NCI-H774 (cell line): ENCODE measurements at places on chromosomes 7 and 10.

DNA sequence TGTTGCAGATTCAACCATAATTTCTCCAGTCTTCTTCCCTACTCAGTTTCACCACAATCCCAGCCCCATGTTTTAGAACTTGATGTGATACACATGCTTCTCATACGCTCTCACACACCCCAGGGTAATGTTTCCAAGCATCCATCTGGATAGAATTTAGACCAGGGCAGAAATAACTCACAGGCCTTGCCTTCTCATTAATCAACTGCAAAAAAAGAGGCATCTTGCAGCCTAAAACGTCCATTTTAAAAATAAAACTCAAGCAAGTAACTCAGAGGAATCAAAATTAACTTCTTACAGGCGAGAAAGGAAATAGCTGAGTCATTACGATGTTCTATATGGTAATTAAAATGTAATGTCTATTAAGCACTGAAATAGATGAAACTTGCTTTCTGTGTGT is 127.2 kb upstream of the RSU1 start:
- no peak for DNase-seq

GRCh38 chr7:101410743-101411507 is 48.2 kb downstream of the COL26A1 start:
- DNase-seq: no peak

DNA sequence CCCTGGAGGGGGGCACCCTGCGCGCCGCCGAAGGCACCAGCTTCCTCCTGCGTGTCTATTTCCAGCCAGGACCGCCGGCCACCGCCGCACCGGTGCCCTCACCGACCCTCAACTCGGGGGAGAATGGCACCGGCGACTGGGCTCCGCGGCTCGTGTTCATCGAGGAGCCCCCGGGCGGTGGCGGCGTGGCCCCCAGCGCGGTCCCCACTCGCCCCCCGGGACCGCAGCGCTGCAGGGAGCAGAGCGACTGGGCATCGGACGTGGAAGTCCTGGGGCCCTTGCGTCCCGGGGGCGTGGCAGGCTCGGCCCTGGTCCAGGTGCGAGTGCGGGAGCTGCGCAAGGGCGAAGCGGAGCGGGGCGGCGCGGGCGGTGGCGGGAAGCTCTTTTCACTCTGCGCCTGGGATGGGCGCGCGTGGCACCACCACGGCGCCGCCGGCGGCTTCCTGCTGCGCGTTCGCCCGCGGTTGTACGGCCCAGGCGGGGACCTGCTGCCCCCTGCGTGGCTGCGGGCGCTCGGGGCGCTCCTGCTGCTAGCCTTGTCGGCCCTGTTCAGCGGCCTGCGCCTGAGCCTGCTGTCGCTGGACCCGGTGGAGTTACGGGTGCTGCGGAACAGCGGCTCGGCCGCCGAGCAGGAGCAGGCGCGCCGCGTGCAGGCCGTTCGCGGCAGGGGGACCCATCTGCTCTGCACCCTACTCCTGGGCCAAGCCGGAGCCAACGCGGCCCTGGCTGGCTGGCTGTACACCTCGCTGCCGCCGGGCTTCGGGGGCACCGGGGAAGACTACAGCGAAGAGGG is 594 bp downstream of the CNNM1 start:
- DNase-seq: no peak

GRCh38 chr7:111486472-111487142 is 75.7 kb downstream of the IMMP2L start:
- DNase-seq: peak; percentile 21

GRCh38 chr7:35038354-35038753 is 1.1 kb upstream of the DPY19L1 start:
- DNase-seq: no peak

- no peak for DNase-seq
Observed at GRCh38 chr7:2012044-2012900, 220.5 kb downstream of the MAD1L1 start.

DNA sequence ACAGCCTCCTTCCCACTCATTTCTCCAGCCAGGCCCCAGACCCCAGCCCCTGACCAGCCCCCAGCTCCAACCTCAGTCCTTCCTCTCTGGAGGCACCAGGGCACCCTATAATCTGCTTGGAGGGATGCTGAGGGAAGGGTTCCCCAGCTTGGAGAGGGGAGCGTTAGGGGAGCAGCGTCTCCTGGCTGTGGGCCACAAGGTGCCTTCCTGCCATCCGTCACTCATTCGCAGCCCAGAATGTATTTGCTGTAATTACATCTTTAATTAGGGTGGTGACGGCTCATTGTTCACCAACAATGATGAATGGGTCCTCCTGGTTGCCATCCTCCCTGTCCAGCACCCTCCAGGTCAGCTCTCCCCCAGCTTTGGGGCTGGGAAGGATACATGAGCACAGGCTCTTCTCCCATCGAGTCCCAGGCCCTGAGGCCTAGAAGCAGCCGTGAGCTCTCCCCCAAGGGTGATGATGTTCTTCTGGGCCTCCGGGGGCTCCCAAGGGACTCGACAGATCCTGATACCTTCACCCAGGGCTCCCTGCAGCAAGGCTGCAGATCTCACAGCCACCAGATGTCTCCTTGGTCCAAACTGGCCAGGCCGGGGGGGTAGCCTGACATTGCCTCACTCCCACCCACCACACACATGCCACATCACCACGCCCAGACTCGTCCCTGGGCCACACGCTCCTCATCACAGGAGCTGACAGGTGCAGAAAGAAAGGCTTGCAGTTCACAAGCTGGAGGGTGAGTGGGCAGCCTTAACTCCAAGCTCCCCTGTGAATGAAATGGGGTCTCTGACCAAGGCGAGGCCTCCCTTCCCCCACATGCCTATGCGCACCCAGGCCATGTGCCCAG is 26.8 kb downstream of the POLL start:
- no peak for DNase-seq

GRCh38 chr7:36360244-36360643 is 29.4 kb upstream of the ANLN start:
- no peak for DNase-seq

DNA sequence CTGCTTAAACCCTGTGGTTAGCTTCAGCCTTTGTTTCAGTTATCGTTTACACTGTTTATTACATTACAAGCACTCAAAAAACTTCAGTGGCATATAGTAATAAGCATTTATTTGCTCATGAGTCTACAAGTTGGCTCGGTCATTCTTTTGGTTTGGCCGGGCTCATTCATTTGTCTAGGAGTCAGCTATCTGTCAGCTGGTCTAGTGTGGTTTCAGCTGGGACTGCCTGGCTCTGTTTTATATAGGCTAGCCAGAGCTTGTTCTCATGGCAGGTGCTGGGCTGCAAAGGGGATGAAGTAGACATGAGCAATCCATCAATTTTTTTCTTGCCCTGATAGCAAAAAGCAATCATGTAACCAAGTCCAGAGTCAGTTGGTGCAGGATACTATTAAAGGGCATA is 103.6 kb downstream of the MKLN1 start:
- peak; percentile 93 for DNase-seq

DNA sequence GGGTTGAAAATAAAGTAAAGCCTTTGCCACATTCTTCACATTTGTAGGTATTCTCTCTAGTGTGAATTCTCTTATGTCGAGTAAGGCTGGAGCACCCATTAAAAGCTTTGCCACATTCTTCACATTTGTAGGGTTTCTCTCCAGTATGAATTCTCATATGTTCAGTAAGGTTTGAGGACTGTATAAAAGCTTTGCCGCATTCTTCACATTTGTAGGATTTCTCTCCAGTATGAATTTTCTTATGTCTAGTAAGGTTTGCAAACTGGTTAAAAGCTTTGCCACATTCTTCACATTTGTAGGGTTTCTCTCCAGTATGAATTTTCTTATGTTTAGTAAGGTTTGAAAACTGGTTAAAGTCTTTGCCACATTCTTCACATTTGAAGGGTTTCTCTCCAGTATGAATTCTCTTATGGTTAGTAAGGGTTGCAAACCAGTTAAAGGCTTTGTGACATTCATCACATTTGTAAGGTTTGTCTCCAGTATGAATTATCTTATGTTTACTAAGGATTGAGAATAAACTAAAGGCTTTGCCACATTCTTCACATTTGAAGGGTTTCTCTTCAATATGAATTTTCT is 41.4 kb downstream of the ZNF680 start:
- DNase-seq: no peak

DNA sequence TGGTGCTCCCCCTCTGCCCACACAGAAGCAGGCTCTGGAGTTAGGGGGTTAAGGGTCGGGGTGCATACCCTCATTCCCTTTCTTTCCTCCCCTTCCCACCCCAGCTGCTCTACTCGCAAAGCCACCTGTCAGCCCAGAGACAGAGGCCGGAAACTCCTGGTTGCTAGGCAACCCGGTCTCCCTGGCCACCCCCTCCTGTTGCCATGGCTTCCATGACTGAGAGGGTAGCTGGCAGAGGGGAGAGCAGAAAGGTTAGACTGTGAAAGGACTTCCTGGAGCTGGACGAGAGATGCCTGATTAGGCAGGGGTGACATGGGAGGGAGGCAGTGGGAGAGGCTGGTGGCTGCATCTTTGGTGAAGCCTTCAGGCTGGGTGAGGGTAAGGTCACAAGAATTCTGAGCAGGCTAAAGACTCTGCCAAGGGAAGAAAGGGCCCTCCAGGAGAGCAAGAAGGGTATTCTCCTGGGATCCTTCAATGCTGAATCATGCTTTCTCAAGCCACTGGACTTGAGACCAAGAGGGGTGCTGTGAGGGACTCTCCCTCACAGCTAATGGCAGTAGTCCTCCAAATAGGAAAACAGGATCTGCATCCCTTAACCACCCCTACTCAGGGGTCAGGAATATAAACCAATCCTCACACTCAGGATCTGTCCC is 5.4 kb downstream of the PSD start:
- DNase-seq: peak; percentile 54

DNA sequence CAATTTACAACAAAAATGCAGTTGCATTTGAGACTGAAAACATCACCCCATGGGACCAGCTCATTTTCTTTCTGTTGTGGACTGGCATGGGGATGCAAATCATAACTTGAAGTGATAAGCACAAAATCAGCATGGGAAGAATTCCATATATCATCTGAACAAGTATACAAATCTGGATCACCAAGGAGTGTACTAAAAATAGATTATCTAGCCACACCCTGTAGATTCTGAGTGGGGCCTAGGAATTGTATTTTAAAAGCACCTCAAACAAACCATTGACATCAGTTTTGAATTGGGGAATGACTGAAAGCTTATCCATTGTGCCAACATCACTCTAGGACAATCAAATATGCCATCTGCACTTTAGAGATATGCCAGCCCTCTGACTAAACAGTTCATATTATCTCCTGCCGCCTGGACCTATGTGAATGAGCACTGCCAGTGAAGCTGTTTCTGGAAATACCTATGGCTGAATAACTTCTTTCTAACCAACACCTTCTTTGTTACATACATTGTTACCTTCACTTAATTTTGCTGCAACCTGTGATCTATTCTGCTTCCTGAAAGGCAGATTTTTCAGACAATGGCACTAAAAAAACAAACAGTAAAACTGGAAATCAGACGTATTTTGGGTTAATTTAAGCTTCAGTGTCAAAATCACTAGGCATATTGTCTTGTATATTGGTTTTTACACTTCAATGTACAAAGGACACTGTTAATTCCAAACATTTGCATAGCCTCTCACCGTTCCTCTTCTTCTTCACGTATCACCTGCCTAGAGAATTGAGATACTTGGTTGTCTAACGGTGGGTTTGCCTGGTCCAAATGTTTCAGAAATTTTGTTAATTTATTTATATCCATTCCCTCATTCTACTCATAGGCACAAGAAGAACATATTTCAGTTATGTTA is 42.4 kb upstream of the HGF start:
- DNase-seq: no peak

- DNase-seq: no peak
Observed at GRCh38 chr10:36676321-36676720, 449.1 kb upstream of the ANKRD30A start.

DNA sequence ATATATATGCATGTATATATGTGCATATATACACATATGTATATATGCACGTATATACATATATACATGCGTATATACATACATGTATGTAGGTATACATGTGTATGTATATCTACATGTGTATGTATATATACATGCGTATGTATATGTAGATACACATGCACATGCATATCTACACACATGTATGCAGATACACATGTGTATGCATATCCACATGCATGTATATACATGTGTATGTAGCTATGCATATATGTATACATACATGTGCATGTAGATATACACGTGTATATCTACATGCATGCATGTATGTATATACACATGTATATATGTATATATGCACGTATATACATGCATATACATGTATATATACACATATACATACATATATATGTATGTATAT is 95.8 kb upstream of the STEAP4 start:
- no peak for DNase-seq

DNA sequence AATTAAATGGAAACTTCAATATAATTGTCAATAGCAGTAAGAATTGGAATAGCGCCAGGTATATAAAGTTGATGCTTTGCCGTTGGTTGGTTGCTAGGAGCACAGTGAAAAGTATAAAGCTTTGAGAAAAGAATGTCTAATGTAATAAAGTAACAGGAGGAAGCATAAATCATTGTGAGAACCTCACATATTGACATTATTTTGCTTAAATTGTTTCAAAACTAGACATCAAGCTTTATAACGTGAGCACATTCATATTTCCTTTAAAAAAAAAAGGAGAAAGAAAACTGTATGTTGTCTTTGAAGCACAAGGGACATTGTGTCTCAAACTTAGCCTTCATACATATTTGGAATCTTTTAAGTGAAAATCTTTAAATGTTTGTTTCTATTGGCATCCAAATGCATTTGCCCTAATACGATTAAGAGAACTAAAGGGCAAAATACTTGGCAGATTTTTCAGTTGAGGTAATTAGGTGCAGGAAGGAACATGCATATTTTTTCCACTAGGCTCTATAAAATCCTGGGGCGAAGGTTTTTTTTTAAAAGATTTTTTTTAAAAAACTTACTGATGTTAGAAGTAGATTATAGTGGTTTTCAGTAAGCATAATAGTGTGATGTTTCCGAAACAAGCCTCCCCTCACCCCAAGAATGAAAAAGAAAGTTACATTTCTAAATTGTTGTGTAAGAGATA is 92.4 kb downstream of the ARID5B start:
- DNase-seq: no peak

- DNase-seq: no peak
Observed at GRCh38 chr7:144720149-144720548, 115.7 kb downstream of the TPK1 start.

DNA sequence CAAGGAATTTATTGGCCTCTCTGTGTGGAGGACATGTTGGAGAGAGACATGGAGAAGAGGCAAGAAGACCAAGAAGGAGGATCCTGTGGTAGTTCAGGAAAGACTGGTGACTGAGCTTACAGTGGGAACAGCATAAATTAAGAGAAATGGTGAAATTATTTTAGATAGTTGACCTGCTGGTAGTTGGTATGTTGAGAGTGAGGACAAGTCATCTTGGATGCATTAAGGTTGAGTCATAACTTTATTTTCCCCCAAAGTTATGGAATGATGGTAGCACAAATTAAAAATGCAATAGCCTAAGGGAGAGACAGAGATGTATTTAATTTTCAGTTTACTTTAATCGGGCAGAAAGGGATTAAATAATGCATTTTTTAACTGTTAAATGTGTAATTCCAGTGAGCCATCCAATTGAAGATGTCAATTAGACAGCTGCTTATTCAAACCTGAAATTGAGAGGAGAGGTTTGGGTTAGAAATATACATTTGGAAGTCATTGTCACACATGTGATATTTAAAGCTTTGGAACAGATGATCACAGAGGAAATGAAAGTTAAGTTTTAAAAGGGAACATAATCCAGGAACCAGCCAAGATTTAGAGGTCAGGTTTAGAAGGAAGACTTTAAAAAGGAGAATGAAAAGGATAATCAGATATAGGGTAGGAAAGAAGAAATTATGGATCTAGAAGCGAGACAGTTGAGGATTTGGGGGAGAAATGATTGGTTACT is 80.6 kb downstream of the DGKB start:
- no peak for DNase-seq

GRCh38 chr10:34175121-34175520 is 640.0 kb downstream of the PARD3 start:
- no peak for DNase-seq

- DNase-seq: no peak
Observed at GRCh38 chr7:120925392-120925791, 25.2 kb upstream of the ING3 start.
